ENCODE measurements at places on chromosomes 6 and 20.
A peak's percentile ranks its signal among the peaks of the same experiment; 100 is the strongest.

GRCh38 chr6:42021847-42022754 lies 28.2 kb upstream of the TAF8 start:
- DNase-seq: no peak

GRCh38 chr6:166162599-166163342 lies 4.9 kb downstream of the TBXT start:
- no peak for DNase-seq

DNA sequence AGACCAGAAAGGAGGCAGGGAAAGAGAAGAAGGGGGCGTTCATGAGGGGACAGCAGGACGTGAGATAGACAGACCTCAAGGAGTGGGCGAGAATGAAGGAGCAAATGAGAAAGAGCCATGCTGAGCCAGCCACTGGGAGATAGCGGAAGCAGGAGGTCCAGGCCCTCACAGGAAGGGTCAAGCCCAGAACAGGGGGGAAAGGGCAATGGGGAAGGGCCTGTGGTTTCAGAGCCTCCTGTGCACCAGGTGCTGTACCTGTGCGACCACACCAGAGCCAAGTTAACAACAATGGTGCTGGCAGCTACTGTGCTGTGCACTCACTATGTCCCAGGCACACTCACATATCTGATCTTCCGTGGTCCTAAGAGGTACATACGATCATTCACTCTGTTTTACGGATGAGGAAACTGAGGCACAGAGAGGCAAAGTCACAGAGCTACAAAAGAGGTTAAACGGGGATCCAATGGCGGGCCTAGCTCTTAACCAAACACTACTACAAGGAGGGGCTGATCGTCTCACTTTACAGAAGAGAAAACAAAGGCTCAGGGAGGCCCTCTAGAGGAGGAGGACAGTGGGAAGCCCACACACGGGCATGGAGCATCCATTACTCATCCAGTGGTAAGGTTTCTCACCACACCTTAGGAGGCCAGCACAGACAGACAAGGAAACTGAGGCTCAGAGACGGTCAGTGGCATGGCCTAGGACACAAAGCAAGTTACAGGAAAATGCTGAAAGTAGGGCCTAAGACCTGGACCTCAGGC lies 129.1 kb downstream of the PREX1 start:
- no peak for DNase-seq

DNA sequence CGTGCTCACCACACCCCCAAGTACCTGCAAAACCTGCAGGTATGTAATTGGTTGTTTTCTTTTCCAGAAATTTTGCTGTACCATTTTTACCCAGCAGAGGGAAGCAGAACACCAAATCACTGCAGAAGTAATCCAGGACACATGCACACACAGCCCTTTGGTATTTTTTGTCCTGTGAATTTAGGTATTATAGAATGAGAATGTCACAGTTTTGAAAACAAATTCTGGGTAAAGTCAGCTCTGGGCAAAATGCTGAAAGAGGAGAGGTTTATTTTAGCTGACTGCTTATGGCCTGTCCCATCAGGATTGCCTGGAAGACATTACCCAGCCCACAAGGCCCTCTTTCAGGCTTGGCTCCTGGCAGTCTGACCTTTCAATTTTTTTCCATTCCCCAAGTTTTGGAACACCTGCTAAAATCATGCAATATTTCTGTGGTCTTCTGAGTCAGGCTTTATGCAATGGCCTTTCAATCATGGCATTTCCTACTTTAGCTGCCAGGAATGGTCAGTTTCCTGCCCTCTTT lies 3.5 kb upstream of the EFHC1 start:
- DNase-seq: no peak

GRCh38 chr6:117168296-117169063 lies 96.9 kb upstream of the VGLL2 start:
- DNase-seq: no peak

- peak; percentile 27 for DNase-seq
Observed at GRCh38 chr20:64188682-64189529, 24.7 kb downstream of the MYT1 start.

- no peak for DNase-seq
Observed at GRCh38 chr6:55968926-55969325, 93.5 kb upstream of the BMP5 start.

- no peak for DNase-seq
Observed at GRCh38 chr20:2538931-2539720, 2.8 kb downstream of the TMC2 start.

Measured in NCI-H1417 treated with DMSO at 0.1 percent for 48 hours (cell line).